ENCODE measurements at places on chromosomes 12 and 14.

DNA sequence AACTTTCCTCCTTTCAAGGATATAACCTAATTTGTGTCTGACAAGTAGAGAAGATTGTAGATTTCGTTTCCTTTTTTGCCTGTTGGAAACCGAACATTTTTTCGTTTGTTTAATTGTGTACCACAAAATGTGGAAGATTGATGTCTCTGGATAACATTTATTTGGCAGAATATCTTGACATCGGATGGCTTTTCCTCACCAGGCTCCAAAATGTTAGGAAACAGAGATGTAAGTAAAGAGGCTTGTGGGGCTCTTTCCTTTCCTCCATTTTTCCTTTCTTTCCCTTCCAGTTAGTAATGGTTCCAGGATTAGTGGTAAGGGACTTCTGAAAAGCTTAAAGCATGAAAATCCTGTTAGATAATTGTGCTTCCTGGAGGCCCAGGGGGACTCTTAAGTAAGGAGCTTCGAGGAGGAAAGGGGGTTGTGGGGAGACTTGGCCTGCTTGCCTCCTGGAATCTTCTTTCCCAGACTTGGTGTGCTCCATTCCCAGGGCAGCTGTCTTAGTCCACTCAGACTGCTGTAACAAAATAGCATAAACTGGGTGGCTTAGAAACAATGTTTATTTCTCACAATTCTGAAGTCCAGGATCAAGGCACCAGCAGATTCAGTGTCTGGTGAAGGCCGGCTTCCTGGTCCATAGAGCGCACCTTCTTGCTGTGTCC, 243.1 kb upstream of the PWP1 start:
- DNase-seq, result peak; percentile 46

- DNase-seq, result no peak
Measured at GRCh38 chr14:61527325-61528100, 167.8 kb upstream of the HIF1A start.

DNA sequence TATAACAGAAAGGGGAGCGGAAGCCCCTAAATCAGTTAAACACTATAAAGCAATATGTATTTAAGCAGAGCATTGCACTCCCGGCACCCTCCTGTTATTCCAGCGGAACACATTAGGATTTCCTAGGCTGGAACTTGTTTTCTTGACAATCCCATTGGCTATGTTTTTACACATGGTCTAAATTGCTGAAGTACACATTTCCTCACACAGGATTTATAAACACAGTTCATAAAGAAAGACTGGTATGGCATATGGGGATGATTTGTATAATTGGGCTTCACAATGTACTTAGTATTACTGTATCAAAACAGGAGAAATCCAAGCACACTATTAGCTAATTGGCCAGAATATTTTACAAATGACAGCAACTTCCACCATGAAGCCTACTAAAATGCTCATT, 23.3 kb downstream of the PAX9 start:
- no peak for DNase-seq

- DNase-seq, result no peak
Measured at GRCh38 chr14:55488204-55488603, 47.8 kb upstream of the TBPL2 start.

GRCh38 chr12:116454950-116455447, 104.2 kb upstream of the MAP1LC3B2 start:
- no peak for DNase-seq

GRCh38 chr14:101478796-101479410, 82.4 kb upstream of the DIO3 start:
- DNase-seq, result no peak

DNA sequence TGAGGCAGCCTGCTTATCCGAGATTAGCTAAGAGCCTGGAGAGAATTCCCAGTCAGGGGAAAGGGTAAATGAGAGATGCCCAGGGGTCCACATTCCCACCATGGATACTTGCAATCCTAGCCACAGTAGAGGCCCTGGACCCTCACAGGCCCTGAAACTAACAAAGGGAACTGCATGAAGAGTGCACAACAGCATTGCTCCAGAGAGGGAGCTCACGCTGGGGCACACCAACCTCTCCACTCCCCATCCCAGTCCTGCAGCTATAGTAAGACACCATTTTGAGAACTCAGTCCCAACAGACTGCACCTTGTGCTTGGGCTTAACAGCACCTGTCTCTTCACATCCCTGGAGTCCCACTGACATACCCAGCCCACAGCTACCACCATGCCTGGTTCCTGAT, 30.5 kb downstream of the CEP83 start:
- no peak for DNase-seq

DNA sequence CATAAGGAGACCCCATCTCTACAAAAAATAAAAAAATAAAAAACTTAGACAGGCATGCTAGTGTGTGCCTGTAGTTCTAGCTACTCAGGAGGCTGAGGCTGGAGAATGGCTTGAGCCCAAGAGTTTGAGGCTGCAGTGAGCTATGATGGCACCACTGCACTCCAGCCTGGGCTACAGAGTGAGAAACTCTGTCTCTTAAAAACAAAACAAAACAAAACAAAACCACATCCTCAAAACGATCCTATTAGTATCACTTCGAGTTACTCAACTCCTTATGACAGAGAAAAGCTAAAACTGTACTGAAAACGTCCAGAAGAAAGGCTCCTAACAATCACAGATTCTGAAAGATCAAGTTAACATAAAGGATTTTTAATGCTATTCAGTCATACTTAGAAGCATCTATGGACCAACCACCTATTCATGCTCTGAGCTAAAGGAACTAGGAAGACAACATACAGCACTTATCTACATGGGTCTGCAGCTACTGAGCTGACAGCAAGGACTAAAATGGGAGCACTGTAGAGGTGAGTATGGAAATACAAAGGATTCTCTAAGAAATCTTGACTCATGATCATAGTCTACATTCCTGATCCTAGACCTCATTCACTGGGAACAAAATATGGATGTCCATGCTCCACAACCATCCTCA, 75.3 kb upstream of the DUSP6 start:
- DNase-seq, result no peak

GRCh38 chr12:17928708-17929366, 161.2 kb downstream of the RERGL start:
- no peak for DNase-seq

Data from WERI-Rb-1 (cell line).